A172 (cell line): ENCODE measurements at places on chromosomes 4 and X.

GRCh38 chr4:111813555-111814140 is 331.6 kb upstream of the FAM241A start:
- no peak for DNase-seq

DNA sequence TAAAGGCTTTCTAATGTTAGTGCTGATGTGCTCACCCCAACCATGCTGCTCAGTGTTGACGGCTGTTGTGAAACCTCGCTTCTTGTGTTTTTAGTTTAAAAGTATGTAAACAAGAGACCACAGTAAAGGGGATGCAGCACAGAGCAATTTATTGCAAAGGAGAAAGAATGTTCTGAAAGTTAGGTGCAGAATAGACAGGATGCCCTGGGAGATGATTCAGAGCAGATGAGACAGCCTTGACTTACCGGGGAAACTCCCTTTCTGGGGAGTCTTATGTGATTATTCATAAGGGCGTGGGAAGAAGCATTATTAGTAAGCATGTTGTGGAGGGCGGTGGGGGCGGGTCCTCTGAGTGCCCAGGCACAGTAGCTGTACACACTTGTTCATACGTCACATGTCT is 47.7 kb downstream of the EVC start:
- DNase-seq, result peak; percentile 98

DNA sequence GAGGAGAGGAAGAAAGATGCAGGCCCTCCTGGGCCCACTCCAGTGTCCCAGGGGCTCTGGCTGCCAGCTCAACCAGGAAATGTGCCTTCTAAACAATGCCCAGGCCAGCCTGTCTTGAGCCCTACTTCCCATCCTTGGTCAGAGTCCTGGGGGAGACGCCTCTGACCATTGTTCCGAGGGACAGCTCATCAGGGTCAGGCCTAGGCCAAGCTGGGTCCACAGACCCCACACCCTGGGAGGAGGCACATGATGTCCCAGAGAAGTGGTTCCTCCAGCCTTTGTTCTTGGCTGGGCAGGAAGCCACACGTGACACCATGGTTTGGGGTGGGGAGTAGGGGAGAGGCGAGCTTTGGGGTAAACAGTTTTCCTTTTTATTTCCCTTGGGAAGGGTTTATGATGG is 102.5 kb downstream of the EFNB1 start:
- DNase-seq, result no peak

DNA sequence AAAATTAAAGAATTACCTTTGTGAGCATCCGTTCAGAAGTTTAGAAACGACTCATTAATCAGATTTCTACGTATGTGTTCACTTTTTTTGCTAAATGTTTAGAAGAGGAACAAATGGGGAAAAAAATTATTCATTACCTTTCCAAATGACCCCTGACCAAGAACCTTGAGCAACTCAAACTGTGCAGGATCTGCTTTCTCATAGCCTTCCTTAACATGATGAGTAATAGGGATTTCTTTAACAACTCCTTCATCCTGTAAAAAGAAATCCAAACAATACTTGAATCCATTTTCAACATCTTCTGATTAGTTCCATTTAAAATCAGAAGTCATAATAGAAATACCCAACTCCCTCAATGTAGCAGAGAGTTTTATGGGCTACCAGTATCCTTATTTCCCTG is 32.1 kb downstream of the RPS6KA6 start:
- DNase-seq, result no peak

DNA sequence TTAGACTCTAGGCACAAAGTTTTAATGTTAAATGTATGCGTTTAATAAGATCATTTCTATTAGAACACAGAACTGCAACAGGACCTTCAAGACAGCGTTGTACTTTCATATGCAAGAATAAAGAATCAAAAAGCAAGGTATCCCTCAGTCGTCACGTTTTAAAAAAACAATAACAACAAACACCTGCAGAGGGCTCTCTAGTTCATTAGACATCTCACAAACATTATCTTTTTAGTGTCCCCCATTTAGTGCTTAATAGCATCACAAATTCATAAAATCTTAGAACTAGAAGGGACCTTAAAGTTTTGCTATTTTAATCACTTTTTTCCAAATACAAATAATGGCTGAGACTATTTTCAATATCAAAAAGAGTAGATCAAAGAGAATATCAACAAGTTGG is 236.6 kb downstream of the DCHS2 start:
- DNase-seq, result peak; percentile 1

- DNase-seq, result no peak
Observed at GRCh38 chr4:13097971-13098370, 386.2 kb downstream of the RAB28 start.

DNA sequence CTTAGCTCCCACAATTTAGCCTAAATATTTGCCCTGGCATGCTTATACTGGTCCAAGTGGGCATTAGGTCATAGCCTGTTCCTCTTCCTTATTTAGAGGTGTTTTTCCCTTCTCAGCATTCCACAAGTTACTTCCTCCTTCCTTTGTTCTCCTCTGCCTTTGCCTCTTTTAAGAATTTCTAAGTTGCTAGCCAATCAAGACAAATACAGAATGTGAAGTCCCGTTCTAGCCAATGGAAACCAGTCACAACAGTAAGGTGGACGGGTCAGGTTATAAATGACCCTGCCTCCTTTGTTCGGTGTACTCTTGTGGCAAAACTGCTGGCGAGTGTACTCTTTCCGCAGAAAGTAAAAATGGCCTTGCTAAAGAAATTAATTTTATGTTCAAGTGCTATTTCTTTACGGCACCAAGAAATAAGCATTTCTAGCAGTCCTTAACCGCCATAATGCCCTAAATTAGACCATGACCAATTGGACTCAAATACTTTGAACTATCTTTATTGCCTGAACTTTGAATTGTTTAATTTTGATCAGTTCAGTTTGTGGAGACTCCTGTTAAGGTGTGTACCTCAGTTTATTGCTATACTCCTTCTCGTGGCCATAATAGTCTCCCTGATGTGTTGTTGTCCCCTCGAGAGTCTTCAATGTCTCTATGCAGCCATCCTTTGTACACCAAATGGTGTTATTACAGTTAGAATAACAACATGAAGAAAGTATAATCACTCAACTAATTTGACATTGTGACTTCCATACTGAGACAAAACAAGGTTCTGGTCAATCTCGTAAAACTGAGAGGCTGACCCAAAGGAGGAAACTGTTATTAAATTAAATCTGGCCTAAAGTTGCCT is 1.6 kb upstream of the HADH start:
- DNase-seq, result no peak

DNA sequence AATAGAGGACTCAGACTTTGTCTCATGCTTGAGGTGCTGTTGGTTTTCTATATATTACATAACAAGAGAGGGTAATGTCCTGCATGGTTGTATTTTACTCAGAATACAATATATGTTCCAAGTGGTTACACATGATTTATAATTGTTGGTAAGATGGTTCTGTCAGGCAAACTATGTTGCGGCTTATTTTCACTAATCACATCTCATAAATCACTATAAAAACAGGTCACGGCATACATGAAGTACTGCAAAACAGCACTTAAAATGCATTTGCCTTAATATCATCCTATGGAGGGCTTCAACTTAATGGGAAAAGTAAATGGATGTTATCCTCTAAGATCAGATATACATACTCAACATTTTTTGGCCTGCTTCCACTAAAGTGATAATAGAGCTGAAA is 246.0 kb upstream of the ARSJ start:
- DNase-seq, result no peak
